T1000 (cell line): ENCODE measurements at places on chromosomes 5 and 9.

GRCh38 chr5:55241746-55242145 lies 8.3 kb upstream of the CCNO start:
- no peak for DNase-seq

DNA sequence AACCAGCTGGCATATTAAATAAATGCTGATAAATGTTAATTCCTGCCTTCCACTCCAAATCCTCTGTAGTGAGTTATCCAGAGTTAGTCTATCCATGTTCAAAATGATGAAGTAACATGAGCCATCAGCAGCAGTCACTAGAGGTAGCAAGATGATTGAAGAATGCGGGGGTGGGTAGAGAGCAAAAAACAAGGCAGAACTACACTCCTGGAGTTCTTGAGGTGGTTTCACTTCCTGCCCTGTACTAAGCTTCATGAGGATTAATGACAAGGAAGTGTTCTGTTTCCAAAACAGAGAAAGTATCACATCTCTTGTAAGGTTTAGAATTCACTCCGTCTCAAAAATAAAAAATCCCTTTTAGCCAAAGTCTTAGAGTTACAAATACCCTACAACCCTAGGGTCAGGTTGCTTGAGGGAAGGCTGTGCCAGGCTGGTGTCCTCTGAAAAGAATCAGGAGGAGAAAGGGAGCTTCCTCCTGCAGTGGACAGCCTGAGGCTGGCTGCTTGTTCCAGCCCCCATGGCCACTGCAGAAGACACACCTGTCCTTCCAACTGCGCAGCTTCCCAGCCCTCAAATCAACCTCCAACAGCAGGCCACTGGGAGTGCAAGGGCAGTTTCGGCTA lies 180.2 kb downstream of the DENND1A start:
- DNase-seq = no peak

GRCh38 chr5:69043655-69043996 lies 50.2 kb upstream of the SLC30A5 start:
- DNase-seq = no peak

DNA sequence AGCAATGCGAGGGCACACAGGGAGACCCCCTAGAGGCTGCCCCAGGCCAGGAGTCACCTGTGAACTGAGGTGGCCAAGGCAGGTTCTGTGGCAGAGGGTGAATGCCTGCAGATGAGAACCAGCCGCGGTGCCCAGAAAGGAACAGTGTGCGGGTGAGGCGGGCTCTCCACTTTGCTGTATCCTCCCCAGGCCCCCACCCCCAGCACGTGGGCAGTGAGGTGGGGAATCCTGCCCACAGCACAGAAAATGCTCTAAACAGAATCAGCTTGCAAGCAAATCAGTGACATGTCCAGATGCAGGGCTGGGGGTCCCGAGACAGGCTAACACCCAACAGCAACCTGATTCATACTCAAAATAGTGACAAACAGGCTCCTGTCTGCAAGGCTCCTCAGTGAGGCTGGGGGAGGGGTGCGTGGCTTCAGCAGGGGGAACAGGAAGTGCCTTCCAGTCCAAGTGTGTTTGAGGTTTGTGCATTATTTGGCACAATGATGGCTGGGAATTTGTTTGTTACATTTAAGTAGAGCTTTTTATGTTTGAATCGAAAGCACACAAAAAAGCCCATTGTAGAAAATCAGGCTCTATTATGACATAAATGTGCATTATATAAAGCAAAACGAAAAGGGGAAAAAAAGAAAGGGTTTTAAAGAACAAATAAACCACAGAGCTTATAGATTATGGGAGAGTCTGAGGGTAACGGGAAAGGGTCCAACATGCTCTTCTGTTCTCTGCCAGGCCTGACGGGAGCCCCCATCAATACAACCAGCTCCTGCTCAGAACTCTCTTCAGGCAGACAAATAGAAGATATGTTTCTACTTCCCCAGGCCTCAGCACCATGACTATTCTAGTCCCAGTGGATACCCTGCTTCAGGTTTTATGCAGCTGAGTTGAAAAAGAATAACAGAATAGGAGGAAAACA lies 201.3 kb downstream of the HSD17B3 start:
- no peak for DNase-seq

GRCh38 chr9:91340395-91340967 lies 21.2 kb downstream of the AUH start:
- no peak for DNase-seq

DNA sequence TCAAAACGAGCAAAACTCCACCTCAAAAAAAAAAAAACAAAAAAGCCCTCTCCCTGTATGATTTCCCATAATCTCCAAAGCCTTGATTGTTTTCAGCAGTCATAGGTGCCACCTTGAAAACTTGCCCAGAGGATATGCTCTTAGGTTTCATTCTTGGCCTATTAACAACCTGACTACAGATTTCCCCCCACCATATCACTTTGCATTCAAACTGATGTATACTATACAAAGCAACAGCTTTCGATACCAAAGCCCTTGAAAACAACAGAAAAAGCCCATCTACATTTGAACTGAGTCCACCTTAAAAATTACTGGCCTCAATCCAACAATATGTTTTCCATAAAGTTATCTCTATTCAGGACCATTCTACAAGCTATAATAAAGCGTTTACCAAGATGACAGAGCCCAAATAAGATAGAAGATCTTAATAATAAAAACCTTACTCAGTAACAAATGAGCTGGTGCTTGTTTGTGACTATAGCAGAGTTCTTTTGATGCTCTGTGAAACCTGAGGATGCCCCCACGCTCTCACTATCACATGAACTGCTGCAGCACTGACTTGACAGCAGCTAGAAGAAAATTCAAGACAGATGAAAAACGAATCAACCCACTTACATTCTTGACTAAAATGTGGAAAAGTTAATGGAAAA lies 44.4 kb downstream of the FNBP1 start:
- DNase-seq = no peak

DNA sequence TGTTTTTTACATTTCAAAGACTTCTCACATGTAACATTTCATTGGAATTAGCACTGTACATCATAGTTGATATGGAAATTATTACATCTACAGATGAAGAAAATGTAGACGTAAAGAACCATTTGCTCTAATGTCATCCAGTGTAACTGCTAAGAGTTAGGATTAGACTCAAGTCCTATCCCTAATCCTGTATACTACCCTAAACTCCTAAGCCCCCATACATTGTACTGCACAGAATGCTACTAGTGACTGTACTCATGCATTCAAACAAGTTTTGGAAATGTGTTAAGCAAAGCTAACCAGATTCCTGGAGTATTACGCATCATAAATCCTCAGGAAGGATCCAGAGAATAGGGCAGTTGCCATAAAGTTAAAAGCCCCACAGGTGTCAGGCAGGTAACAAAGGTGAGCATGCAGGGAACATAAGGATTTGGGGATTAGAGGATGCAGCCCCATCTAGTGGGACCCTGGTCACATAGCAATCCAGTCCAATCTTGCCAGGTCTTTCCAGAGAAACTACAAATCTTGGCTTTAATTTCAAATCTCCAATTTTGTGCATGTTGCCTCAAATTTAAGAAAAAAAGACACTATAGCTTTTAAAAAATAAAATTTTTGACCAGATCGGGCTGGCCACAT lies 32.0 kb downstream of the HAVCR1 start:
- no peak for DNase-seq

- no peak for DNase-seq
These were observed 35.1 kb downstream of the SH3GLB2 start for GRCh38 chr9:128992995-128993394.

DNA sequence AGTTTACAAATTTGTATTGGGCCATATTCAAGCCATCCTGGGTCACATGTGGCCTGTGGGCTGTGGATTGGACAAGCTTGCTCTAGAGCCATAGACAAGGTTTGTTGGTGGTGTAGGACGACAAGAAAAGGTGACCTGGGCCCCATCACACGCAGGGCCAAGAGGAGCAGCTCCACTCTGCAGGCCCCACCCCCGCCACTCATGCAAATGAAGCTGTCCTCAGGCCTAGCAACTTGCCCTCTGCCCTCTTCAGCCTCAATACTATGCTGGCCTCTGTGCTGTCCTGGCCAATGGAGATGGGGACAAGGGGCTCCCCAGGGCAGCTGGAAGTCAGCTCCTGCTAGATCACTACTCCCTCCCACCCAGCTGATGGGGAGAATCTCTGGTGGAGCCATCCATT lies 55.2 kb upstream of the TMEM252 start:
- DNase-seq = no peak
